ENCODE measurements at places on chromosomes 13 and 19. TPM values are rescaled to one million over a fixed set of nuclear protein-coding genes. Genes with fewer than 3 reads are reported as not detected.

DNA sequence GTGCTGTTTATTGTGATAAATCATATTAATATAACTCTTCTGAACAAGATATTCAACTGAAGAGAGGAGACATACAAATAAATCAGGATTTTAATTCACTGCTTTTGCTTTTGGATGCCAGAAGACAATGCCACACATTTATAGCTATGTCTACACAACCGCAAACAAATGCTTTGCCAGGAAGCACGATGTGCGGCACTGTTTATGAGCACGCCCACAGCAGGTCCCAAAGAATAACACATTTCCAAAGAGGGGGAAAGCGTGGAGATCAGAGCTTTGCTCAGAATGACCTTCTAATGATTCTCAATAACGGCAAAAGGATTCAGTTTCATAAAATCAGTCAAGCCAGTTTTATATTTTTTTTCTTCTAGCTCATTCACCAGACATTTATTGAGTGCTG, 16.7 kb downstream of the FAM216B start:
- no peak overlapping the region for H3K4me3 ChIP-seq
- H3K36me3 ChIP-seq, result no peaks in the 10 kb centered on the region
- H3K4me1 ChIP-seq, result no peaks in the 10 kb centered on the region
- no peaks in the 10 kb centered on the region for H3K27me3 ChIP-seq
- no peak overlapping the region for H3K27ac ChIP-seq
- no peak for DNase-seq

The PSPN gene
- total RNA-seq, result 1.7 TPM

GRCh38 chr19:5369962-5370367, 29.4 kb upstream of the PTPRS start:
- DNase-seq, result peak; percentile 80
- H3K36me3 ChIP-seq, result no peaks in the 10 kb centered on the region
- no peaks in the 10 kb centered on the region for H3K27me3 ChIP-seq
- H3K27ac ChIP-seq, result no peak overlapping the region
- H3K4me1 ChIP-seq, result no peaks in the 10 kb centered on the region

The MADCAM1 gene
- 1.2 TPM for total RNA-seq

DNA sequence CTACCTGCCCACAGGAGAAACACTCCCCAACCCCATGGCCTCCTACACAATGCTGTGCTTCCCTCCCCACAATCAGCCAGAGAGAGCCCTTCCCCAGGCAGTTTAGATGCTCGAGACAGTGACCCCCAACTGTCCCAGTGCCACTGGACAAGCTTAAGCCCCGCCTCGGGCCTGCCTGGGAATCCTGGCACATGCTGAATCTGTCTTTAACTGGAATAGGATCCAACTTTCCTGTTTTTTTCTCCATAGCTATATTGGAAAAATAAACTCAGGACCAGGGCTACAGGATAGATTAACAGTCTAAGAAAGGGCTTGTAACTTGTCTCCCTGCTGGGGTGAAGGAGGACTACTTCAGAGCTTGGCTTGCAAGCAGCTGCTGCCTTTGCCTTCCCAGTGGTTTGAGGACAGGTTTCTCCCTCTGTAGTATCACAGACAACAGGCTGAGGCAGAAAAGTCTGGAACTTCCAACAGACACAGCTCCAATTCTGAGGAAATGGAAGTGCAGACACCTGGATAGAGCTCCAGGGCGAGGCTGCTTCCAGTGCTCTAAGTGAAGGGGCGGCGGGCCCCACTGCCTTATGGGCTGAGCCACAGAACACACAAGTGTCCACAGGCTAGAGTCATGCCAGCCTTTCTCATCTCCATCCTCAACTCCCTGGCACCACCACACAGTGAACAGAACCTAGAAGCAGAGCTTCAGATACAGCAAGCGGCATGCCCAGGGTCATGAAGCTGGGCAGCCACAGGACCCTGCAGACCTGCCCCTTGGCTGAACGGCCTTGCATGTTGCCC, 228.3 kb downstream of the TUBA3C start:
- no peaks in the 10 kb centered on the region for H3K4me1 ChIP-seq
- DNase-seq, result no peak
- no peak overlapping the region for H3K27ac ChIP-seq

DNA sequence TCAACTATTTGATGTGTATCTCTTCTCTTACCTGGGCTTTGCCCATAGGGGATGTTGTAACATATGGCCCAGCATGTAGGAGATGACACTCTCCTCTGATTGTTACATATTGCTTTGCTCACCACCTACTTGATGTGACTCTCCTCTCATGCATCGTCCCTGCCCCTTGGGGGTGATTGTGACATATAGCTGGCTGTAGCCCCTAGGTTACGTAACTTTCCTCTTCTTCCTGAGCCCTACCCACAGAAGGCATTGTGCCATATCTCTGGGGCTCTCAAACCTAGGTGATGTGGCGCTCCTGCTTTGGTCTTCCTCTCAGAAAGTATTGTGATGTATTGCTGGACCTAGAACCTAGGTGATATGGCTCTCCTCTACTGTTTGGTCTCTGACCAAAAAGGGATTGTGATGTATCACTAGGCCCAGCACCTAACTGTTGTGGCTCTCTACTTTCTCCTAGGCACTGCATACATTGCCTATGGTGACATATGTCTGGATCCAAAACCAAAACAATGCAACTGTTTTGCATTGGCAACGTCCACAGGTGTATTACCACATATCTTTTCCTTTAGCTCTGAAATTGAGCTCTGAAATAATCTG, 71.9 kb upstream of the ZNF724 start:
- no peak for DNase-seq
- no peaks in the 10 kb centered on the region for H3K27me3 ChIP-seq
- no peak overlapping the region for H3K4me3 ChIP-seq
- no peak overlapping the region for H3K27ac ChIP-seq
- no peaks in the 10 kb centered on the region for H3K4me1 ChIP-seq

GRCh38 chr19:19748249-19748938, 15.5 kb upstream of the ZNF14 start:
- H3K4me1 ChIP-seq, result no peaks in the 10 kb centered on the region
- no peak overlapping the region for H3K4me3 ChIP-seq
- H3K27me3 ChIP-seq, result no peaks in the 10 kb centered on the region
- H3K36me3 ChIP-seq, result no peaks in the 10 kb centered on the region
- no peak overlapping the region for H3K27ac ChIP-seq
- DNase-seq, result no peak

The ABCC4 gene
- 28.1 TPM for total RNA-seq

- DNase-seq, result no peak
- H3K4me1 ChIP-seq, result no peaks in the 10 kb centered on the region
- H3K36me3 ChIP-seq, result no peaks in the 10 kb centered on the region
- peaks cover 7% of the 10 kb centered on the region for H3K27me3 ChIP-seq
- no peak overlapping the region for H3K27ac ChIP-seq
Measured at GRCh38 chr13:97875911-97876310, 77.6 kb upstream of the IPO5 start.

DNA sequence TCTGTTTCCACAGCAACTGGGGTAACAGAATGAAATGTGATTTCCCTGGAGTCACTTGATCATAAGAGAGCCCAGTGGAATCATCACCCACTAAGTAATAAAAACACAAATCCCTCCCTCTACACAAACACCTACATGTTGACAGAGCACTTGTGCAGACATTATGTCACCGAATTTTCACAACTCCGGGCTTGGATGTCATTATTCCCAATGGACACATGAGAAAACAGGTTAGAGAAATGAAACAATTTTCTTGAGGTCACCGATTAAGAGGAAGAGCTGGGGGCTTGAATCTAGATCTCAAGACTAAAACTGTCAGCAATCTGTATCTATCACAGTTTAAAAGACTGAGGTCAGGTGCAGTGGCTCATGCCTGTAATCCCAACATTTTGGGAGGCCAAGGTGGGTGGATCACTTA, 3.1 kb downstream of the XRCC1 start:
- H3K27me3 ChIP-seq, result no peaks in the 10 kb centered on the region
- no peak overlapping the region for H3K27ac ChIP-seq
- no peak overlapping the region for H3K4me3 ChIP-seq
- no peak for DNase-seq
- no peaks in the 10 kb centered on the region for H3K36me3 ChIP-seq

DNA sequence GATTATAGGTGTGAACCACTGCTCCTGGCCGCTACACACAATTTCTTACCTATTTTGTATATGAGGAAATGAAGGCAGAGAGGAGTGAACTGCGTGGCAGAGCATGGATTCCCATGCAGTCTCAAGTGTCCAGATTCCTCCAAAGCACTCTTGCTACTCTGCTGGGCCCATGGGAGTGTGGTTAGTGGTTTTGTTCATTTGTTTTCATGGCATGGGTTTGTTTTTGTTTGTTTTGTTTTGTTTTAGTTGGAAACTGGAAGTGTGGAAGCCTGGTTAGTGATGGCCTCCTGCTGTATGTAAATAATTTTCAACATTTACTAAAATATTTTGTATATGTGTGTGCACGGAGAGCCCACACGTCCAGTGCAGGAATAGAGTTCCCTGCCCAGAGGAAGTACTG, 61.3 kb upstream of the LRCH1 start:
- H3K27ac ChIP-seq, result no peak overlapping the region
- H3K4me3 ChIP-seq, result no peak overlapping the region
- DNase-seq, result no peak
- no peaks in the 10 kb centered on the region for H3K27me3 ChIP-seq
- H3K4me1 ChIP-seq, result no peaks in the 10 kb centered on the region

The NCCRP1 gene
- total RNA-seq, result 0.46 TPM

GRCh38 chr13:99577934-99578917, 77.0 kb downstream of the TM9SF2 start:
- no peak for DNase-seq
- no peaks in the 10 kb centered on the region for H3K36me3 ChIP-seq
- no peak overlapping the region for H3K4me3 ChIP-seq
- no peaks in the 10 kb centered on the region for H3K27me3 ChIP-seq
- H3K4me1 ChIP-seq, result no peaks in the 10 kb centered on the region

DNA sequence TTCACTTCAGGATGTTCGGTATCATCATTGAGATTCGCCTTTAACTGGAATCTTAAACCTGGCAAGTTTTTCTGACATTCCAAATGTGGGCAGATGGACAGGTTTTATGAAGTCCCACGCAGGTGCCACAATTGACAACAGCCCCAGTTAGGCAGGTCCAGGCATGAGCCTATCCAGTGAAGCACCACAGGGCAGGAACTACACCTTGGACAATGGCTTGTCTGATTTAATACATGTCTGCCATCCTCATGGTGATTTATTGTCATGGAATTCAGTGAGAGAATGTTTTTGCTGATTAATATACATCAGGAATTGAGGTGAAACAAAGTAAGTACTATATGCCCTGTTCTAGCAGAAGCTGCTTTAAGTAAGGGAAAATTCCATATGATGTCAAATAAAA, 10.2 kb upstream of the TPP2 start:
- DNase-seq, result no peak
- H3K27ac ChIP-seq, result no peak overlapping the region
- no peak overlapping the region for H3K4me3 ChIP-seq
- H3K27me3 ChIP-seq, result no peaks in the 10 kb centered on the region

The CLDND2 gene
- total RNA-seq, result 0.64 TPM

GRCh38 chr13:108981407-108981806, 352.0 kb downstream of the MYO16 start:
- no peak overlapping the region for H3K27ac ChIP-seq
- DNase-seq, result no peak
- H3K4me3 ChIP-seq, result no peak overlapping the region

GRCh38 chr19:18173572-18174288, at the start of gene IFI30:
Gene IFI30, plus strand, starts transcription at chr19:18173813. Its CDS starts 29 bp downstream, at chr19:18173842.
- H3K36me3 ChIP-seq, result peaks cover 18% of the 10 kb centered on the region
- no peaks in the 10 kb centered on the region for H3K27me3 ChIP-seq
- peak; percentile 95 for DNase-seq
- peak within 1 kb of the TSS; percentile 78 for H3K27ac ChIP-seq

GRCh38 chr19:17304386-17305215, 1.1 kb upstream of the MRPL34 start:
- no peaks in the 10 kb centered on the region for H3K36me3 ChIP-seq
- peak; percentile 79 for DNase-seq
- H3K4me3 ChIP-seq, result peak overlapping the region; percentile 90
- H3K27ac ChIP-seq, result peak overlapping the region; percentile 94
- no peaks in the 10 kb centered on the region for H3K27me3 ChIP-seq
- peaks cover 34% of the 10 kb centered on the region for H3K4me1 ChIP-seq

- no peaks in the 10 kb centered on the region for H3K4me1 ChIP-seq
- H3K4me3 ChIP-seq, result no peak overlapping the region
- no peaks in the 10 kb centered on the region for H3K27me3 ChIP-seq
Measured at GRCh38 chr13:60118696-60119400, 44.9 kb downstream of the DIAPH3 start.

DNA sequence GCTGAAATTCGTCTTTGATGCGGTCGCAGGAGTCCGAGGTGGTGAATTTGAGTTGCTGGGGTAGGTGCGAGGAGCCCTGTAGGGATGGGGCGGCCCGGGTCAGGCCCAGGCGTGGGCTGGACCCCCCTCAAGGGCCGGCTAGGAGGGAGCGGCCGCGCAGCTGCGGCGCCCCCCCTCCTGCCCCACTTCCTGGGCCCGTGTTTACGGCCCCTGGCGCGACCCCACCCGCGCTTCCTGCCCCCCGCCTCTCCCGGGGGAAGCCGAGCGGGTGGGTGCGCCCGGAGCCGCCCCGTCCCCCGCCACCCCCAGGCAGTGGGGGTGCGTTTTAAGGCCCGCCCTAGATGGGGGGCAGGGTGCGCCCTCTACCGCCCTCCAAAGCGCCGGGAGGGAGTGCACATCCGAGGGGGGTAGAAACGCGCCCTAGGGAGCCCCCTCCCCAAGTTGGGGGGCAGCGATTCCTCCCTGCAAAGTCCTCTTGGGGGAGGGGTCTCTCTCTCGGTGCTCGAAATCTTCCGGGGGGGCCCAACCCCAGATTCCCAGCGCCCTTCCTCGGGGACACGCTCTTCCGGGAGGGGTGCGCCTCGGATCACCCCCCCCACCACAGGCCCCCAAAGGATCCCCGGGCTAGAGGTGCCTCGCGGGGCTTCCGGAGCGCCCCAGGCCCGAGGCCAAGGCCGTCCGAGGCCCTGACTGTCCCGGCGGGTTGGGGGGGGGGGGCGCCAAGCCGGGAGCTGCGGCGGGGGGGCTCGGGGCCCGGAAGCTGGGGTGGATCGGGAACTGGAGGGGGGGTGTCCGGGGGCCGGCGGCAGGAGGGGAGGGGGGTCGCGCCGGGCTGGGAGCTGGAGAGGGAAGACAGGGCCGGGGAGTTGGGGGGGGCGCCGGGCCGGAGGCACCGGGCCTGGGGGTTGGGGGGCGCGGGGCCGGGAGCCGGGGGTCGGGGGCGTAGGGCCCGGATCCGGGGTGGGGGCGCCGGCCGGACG, 823 bp downstream of the TLE5 start:
- peak overlapping the region; percentile 88 for H3K4me3 ChIP-seq
- peaks cover 36% of the 10 kb centered on the region for H3K36me3 ChIP-seq
- H3K27ac ChIP-seq, result peak overlapping the region; percentile 97
- DNase-seq, result peak; percentile 83
- H3K4me1 ChIP-seq, result peaks cover 46% of the 10 kb centered on the region
- H3K27me3 ChIP-seq, result no peaks in the 10 kb centered on the region

GRCh38 chr13:61110732-61111131, 304.9 kb downstream of the PCDH20 start:
- no peak overlapping the region for H3K4me3 ChIP-seq
- no peak overlapping the region for H3K27ac ChIP-seq
- H3K4me1 ChIP-seq, result no peaks in the 10 kb centered on the region
- no peaks in the 10 kb centered on the region for H3K27me3 ChIP-seq
- DNase-seq, result no peak

- H3K27me3 ChIP-seq, result no peaks in the 10 kb centered on the region
- H3K27ac ChIP-seq, result no peak overlapping the region
- H3K36me3 ChIP-seq, result peaks cover 18% of the 10 kb centered on the region
- H3K4me1 ChIP-seq, result no peaks in the 10 kb centered on the region
- no peak for DNase-seq
Measured at GRCh38 chr19:12521996-12522395, 29.3 kb downstream of the ZNF564 start.

GRCh38 chr13:73201626-73202025, 142.8 kb downstream of the KLF5 start:
- no peaks in the 10 kb centered on the region for H3K27me3 ChIP-seq
- no peak overlapping the region for H3K4me3 ChIP-seq
- no peaks in the 10 kb centered on the region for H3K36me3 ChIP-seq
- no peak overlapping the region for H3K27ac ChIP-seq
- no peak for DNase-seq
